ENCODE measurements at places on chromosomes 2 and 18. TPM values are rescaled to one million over a fixed set of nuclear protein-coding genes. Genes with fewer than 3 reads are reported as not detected.

DNA sequence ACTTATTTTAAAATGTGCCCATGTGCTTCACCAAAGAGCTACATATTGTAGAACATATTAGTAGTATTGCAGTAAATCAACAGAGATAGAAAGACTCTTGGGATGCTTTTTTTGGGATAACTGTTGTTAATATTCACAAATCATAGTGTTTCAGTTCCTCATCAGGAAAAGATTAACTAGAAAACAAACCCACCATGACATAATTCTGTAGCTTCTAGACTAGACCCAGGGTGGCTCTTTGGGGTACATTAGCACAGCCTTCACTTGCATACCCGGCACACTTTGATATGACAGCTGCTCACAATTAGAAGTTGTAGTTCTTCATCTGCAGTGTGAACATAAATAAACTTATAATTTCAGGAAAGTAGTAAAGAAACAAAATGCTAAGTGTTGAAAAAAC, 154.2 kb downstream of the ATP9B start:
- no peak for DNase-seq

- no peak for DNase-seq
These were observed 157.1 kb downstream of the DYM start for GRCh38 chr18:49303379-49303778.

DNA sequence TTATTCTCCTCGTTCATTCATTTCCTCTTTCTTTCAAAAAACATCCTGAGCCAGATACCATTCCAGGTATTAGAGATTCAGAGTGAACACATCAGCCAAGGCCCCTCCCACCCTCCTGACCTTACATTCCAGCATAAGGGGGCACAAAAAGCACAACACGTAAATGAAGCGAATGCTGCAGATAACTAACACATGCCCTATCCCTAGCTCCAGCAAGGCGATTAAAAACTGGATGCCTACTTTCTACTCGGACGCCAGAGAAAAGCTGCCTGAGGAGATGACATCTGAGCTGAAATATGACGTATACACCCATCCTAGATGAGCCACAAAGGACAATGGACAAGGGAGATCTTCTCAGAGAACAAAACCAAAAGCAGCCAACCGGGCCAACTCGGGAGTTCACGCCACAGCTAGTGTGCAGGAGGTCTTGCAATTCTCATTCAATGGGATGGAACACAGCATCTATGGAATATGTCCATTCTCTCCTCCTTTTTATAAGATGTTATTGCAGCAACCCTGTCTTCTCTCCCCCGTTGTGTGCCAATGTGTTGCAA, 33.5 kb downstream of the FEZ2 start:
- DNase-seq = no peak

DNA sequence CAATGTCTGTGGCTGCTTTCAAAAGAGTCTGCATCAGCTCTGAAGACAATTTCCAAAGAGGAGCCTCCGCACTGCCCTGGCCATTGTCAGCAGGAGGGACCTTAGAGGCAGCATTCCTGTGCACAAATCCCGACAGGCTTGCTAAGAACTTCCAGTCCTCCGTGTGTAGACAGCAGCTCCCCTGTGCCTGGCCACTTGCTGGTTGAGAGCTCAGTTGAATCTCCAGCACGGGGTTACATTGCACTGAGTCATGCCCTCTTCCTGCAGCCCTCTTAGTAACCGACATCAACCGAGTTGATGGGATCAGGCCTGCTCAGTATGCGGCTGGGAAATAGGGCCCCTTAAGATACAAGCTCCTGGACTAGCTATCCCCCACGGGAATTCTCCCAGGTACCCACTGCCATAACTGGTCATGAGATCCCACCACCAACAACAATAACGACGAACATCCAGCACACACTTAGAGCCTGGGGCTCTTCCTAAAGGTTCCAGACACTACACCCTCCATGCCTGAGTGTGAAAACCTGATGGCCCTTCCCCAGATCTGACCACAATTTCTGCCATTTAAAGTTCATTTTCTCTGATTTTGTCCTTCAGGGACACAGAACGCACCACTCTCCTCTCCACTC, 12.0 kb downstream of the ATP6V1B1 start:
- no peak for DNase-seq

- no peak for DNase-seq
These were observed 1022.4 kb downstream of the TMEM182 start for GRCh38 chr2:103784261-103784660.

GRCh38 chr2:111105926-111106325, 14.8 kb upstream of the BCL2L11 start:
- DNase-seq = no peak

DNA sequence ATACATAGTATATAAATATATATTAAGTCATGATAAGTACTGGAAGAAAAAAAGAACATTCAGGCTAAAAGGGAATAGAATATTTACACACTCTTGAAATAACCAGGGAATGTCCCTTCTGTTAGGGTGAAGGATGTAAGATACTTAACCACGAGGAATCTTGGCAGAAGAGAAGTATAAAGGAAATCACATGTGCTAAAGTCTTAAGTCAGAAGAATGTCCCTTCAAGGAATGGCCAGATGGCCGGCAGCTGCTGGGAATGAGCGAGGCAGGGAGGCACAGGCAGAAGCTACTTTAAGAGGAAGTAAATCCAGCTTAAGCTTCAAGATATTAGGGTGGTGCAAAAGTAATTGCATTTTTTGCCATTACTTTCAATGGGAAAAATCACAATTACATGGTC, 5.5 kb downstream of the CCDC102B start:
- peak; percentile 73 for DNase-seq

- no peak for DNase-seq
These were observed 2.5 kb upstream of the PDCL3 start for GRCh38 chr2:100560216-100560830.

DNA sequence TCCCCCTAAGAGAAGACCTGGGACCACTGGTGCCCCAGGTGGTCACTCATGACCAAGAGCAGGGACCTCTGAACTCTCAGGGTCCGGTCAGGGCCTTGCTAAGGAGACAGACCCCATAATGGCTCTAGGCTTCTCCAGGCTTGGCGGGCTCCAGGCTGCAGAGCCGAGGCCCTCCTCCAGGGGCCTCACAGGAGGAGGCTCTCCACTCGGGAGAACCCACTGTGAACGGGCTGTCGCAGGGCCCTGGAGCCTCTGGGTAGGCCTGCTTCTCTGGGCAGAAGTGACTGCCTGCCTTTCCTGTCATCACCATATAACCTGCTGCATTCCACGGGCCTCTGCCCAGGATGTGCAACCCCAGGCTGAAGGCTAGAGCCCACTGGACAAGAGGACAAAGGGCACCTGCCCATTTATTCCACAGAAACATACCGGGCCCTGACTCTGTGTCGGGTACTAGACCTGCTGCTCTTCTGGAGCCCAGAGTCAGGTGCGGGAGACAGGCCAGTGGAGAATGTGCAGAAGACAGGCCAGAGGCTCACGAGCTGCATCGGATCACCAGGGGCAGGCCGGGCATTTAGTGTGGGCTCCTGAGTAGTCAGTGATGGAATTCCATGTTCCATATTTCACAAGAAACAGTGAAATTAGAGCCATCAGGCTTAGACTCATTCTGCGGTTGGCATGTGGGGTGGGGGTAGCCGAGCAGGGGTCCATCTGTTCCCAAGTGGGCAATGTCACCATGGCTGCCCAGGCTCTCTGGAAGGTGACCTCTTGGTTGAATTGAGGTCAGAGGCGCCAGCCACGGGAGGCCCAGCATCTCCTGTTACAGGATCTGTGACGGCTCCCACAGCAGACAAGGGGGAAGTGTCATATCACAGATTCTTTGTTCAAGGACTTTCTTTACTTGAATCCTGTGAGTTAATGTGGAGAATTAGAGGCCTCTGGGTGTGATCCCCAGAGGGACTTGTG, 220.8 kb downstream of the SH3RF3 start:
- DNase-seq = no peak

DNA sequence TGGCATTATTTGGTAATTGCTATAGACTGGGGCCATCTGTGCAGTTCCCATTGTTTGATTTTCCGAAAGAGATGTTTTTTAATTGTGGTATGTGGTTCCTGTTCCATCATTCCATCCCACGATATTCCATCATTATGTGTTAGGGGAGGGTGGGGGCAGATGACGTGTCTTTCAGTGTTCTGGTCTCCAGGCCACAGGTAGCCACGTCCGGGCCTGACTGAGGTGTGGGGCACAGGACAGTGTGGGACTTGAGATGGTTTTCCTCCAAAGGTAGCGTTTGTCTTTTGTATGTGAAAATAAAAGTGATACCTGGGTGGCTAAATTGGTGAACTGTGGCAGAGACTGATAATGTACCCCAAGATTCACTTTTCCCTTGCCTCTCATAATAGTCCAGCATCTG, 192.2 kb upstream of the HAAO start:
- DNase-seq = no peak

IL37 gene
- not detected for polyA plus RNA-seq

TM4SF20 gene
- polyA plus RNA-seq = 0.06 TPM

CABYR gene
- polyA plus RNA-seq = 3.3 TPM

All from forelimb muscle (tissue), 1 donor.